Stimulated activated CD8-positive, alpha-beta memory T cell treated with anti-CD3 and anti-CD28 coated beads, Interleukin-2, amount 100 ng/mL, for 1 hour (primary cell): ENCODE measurements at places on chromosomes 11 and 22.

DNA sequence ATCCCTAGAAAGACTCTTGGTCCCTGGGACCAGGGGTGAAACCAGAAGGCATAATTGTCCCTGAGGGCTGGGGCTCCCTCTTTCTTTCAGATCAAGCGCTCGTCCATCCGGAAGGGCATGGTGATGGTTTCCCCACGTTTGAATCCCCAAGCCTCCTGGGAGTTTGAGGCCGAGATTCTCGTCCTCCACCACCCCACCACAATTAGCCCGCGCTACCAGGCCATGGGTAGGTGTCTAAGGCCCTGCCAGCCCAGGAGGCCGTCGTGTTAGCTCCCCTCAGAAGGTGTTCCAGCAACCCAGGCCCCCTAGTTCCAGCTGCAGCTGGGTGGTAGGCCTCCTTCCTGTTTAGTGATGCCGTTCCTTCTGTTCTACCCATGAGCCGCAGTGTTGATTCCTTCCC lies 21.4 kb downstream of the GTPBP1 start:
- DNase-seq: no peak

- no peak for DNase-seq
Observed at GRCh38 chr11:77560605-77561004, 29.1 kb upstream of the AQP11 start.

DNA sequence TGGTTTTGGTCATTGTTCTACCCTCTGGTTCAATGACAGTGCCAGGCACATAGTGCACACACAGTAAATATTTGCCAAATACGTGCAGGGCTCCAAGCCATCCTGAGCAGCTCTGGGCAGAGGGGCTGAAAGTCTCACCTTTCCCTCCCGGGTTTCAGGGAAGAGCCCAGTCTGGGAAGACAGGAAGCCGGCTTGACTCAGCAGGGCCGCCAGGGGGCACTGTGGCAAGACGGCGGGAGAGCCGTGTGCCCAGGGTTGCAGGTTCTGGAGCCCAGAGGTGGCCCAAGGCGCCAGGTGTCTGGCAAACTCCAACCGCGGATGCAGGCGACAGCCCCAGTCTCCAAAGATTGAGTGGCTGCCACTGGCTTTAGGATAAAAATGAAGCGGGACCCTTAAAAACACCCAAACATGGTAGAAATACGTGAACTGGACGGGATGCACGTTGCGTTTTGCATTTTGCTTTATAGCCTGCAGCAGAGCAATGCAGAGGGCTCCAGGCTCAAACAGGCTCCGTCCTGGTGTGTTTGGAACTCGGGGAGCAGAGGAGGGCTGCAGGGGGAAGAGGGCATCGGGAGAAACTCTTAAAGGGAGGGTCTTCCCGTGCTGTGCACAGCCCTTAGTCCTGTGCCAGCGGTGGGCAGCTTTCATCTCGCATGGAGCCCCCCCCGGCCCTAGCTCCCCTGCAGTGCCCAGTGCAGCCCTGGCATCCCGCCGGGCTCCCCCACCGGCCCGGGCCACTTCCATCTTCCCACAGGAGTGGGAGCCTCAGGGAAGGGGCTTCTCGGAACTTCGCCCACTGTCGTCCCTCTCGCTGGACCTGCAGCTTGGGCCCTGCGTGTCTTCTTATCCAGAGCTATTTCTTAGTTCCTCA lies 10.7 kb downstream of the KRTAP5-5 start:
- DNase-seq: no peak

DNA sequence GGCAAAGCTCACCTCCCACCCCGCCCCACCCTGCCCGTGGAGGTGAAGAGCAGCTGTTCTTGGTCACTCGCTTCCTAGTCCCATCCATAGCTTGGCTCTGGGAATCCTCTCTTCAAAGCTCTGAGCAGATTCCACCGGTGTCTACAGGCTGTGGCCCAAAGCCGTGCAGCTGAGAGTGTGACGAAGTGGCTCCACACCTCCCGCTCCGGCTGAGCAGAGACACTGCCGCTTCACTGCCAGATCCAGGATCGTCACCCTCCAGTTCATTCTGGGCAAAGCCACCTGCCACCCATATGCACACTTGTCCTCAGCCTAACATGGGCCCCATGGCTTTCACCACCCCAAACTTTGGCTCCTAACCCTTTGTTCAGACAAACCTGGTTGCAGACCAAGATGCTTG lies 532.9 kb upstream of the B3GAT1 start:
- DNase-seq: no peak

DNA sequence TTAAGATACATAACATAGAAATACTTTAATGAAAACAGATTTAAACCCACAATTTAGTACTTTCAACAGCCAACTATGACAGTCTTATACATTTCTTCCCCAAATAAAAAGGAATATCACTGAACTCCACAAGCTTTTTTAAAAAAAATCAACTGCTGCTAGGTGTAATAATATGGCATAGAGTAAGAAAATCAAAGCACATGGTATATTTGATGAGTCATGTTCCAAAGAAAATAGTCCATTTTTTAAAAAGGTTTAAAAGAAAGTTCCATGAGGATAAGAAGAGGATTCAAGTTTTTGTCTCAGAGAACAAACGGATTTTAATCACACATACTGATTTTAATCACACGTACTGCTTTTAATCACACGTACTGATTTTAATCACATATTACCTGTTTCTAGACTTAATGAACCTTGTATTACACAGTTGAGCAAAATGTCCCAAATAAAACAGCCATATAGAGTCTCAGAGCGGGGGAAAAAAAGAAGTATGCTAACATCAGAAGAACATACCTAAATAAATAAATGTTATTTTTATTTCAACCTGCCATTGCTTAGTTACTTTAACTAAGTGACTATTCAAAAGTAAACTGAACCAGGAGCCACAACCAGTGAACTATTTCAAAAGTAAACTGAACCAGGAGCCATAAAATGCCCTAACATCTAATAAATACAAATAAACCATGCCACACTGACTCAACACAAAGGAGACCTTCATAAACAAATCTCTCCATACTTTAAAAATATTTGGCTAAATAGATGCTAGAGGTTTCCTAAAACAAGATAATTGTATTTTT lies 198.4 kb downstream of the SBF2 start:
- DNase-seq: no peak

DNA sequence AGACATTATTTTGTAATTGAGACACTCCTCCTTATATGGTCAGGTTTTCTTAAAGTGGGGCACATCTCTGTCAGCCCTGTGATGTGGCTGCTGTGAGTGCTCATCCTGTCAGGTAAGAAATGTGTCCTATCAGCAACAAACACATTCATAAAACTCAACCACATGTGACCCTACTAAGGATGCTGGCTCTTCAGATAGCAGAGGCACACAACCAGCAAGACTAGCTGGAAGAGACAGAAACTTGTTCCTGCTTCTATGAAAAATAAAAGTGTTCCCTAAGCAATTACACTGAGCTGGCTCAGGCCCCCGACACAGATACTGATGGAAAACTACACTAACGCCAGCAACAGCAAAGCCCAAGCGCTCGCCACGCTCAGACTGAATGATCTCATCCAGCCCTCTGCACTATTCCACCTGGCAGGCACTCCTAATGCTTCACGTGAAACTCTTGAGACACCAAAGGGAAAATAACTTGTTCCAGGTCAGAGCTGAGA lies 49.8 kb upstream of the CYP2D6 start:
- no peak for DNase-seq

DNA sequence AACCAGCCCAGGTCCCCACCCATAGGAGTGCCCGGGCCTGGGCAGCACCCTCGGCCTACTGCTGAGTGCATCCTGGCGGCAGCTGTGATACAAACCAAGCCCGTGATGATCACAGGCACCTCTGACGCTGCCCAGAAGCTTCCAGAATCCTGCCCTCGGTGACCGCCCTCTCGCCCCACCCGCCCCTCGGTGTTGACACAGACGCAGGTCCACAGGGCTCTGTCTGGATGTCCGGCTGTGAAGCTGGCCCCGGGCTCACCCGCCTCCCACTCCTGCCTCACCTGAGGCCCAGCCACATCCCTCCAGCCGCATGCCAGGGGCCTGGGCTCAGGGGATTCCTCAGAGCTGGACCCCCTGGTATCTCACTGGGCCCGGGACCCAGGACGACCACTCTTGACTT lies 191.0 kb downstream of the BRD1 start:
- no peak for DNase-seq

- no peak for DNase-seq
Observed at GRCh38 chr11:116172156-116172555, 600.6 kb downstream of the BUD13 start.

GRCh38 chr11:86119906-86120305 lies 51.0 kb upstream of the PICALM start:
- DNase-seq: no peak

GRCh38 chr11:91698845-91699244 lies 525.8 kb upstream of the FAT3 start:
- DNase-seq: no peak

DNA sequence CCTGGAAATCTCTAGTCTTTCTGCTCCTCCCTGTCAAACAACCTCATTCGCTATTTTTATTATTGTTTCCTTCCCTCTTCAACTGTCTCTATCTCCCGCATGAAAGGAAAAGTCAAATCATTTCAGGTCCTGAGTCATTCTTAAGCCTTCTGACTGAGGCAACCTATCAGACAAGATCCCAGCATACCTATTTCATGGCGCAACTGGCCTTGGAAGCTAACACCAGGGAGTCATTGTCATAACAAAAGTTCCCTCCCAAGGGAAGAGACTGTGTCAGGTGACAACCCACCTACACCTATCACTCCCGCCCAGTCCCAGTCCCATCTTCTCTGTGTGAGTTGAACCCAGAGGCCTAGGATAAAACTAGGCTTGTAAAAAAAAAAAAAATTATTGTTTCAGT lies 10.2 kb upstream of the ARHGAP42 start:
- no peak for DNase-seq

DNA sequence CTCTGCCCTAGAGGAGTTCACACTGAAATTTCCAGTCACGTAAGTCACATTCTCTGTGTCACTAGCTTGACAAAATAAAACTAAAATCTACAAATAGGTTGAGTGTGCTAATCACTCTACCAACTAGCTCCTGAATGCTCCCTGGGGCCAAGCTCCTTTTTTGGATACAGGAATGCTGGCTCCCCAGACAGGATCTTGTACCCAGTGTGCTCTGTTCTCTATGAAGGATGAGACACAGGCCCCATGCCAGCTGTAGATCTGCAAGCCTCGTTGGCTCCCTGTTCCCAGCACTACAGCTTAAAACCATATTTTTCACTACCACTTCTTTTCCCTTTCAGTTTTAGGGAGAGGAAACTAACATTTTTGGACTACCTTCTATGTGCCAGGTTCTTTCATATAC lies 3.7 kb upstream of the IPO7 start:
- no peak for DNase-seq

DNA sequence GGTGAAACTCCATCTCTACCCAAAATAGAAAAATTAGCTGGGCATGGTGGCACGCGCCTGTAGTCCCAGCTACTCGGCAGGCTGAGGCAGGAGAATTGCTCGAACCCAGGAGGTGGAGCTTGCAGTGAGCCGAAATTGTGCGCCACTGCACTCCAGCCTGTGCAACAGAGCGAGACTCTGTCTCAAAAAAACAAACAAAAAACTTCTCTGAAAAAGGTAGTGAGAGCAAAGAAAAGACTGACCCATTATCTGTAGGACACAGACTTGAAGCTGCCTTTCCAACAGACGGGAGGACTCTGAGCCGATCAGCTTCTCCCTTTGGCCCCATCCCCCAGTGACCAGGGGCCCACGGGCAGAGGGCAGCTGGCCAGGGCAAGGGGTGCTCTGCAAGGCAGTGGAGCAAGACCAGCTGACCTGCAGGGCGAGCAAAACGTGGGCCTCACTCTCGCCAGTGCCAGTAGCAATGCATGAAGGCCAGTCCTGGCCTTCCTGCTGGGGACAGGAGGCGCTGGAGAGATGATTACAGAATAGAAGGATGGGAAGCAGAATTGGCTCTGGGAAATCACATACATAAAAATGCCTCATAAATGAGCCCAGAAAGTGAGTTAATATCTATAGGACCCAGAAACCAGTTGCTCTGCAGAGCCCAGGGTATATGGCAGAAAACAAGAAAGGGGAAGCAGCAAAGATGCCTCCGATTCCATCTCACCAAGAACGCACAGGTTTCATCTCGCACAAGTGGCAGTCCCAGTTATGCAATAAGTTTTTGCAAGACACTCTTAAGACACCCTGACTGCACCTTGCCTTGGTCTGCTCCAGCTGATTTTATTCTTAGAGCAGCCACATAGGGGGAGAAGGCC lies 2.8 kb downstream of the EHD1 start:
- DNase-seq: no peak

DNA sequence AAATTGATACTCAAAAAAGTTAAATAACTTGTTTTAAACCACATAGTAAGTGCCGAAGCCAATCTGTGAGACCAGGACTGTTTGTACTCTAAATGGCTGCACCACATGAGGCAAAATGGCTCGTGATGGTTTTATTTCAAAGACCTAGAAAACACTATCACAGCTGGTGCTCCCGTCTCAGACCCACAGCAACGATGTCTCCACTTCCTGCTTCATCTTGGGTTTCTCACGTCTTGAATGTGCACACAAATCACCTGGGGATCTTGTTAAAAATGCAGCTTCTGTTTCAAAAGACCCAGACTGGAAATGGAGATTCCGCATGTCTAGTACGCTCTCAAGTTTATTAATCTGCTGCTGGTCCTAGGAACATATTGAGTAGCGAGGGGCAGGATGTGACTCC lies 1.2 kb downstream of the CD3E start:
- DNase-seq: no peak

DNA sequence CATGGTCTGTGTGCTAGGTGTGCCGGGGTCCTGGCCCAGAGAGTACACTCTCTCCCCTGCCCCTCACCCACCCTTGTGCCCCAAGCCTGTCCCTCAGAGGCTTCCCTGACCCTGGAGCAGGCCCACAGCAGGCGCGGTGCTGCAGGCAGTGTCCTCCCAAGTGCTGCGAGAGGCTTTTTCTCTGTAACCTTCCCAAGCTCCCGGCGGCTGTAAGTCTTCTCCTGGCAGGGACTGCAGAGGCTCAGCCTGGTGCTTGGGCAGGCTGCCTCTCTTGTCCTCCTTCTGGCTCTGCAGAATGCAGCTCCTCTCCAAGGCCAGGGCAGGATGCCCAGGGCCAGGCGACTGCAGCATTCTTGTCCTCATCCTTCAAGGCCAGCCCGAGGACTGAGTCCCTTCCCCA lies 15.9 kb downstream of the RFPL1 start:
- no peak for DNase-seq

- DNase-seq: no peak
Observed at GRCh38 chr11:38593649-38594048, 1995.6 kb upstream of the RAG2 start.

DNA sequence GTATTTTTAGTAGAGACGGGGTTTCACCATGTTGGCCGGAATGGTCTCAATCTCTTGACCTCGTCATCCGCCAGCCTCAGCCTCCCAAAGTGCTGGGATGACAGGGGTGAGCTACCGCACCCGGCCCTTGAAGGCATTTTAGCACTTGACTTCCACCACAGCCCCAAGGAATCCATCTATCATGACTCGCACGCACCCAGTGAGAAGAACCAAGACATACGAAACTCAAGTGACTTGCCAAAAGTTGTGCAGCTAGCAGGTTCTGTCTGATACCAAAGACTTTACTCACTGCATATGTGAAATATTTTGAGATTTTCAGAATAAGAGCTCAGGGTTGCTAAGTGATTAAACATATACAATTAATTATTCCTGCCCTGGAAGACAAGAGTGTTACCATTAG lies 21.0 kb downstream of the FLI1 start:
- no peak for DNase-seq
